ENCODE measurements at places on chromosomes 4 and X. TPM values are rescaled to one million over a fixed set of nuclear protein-coding genes. Genes with fewer than 3 reads are reported as not detected.
A peak's percentile ranks its signal among the peaks of the same experiment; 100 is the strongest.

DNA sequence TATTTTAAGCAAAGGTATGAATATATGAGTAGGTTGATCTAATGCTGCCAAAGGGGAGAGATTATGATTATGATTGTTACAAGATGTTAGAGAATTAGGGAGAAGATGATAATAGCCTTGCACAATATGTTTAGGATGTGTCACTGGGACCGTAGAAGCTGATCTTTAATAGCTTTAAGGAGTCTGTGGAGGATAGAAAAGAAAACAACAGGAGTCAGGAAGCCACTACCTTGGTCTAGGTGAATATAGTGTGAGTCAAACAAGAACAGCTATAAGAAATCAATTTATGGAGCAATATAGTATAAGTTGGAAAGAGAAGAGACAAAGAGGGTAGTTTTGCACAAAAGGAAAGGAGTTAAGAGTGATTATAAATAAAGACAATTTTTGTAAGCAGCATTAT lies 232.7 kb downstream of the FSTL5 start:
- H3K27me3 ChIP-seq, result no peaks in the 10 kb centered on the region
- no peaks in the 10 kb centered on the region for H3K4me1 ChIP-seq
- no peak for DNase-seq
- no peak overlapping the region for H3K4me3 ChIP-seq
- no peak overlapping the region for H3K27ac ChIP-seq

- no peak overlapping the region for H3K27ac ChIP-seq
- no peaks in the 10 kb centered on the region for H3K36me3 ChIP-seq
- no peak for DNase-seq
- no peak overlapping the region for H3K4me3 ChIP-seq
- H3K27me3 ChIP-seq, result peaks cover 7% of the 10 kb centered on the region
These were observed 69.1 kb downstream of the PSAPL1 start for GRCh38 chr4:7365462-7366179.

GRCh38 chr4:158667651-158668198 lies 4.0 kb downstream of the C4orf46 start:
- no peak overlapping the region for H3K27ac ChIP-seq
- no peak overlapping the region for H3K4me3 ChIP-seq
- H3K4me1 ChIP-seq, result peaks cover 12% of the 10 kb centered on the region

Gene CXorf65
- total RNA-seq, result not detected

DNA sequence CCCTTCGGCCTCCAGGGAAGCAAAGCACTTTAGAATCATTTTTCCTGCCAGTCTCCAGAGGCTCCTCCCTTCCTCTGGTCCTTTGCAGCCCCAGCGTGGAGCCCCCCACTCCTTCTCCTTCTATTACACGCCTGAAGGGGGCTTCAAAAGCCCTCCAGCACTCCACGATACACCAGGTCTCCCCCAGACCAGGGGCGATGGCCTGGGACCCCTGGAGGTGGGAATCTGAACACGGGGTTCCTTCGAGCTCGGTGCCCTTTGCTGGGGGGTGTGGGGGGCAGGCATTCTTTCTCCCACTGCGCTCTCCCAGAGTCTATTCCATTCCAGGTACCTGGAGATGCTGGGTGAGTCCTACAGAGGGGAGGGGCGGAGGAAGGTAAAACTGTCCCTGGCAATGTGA lies 97.6 kb downstream of the HMX1 start:
- no peak overlapping the region for H3K4me3 ChIP-seq
- no peaks in the 10 kb centered on the region for H3K27me3 ChIP-seq
- no peaks in the 10 kb centered on the region for H3K4me1 ChIP-seq

DNA sequence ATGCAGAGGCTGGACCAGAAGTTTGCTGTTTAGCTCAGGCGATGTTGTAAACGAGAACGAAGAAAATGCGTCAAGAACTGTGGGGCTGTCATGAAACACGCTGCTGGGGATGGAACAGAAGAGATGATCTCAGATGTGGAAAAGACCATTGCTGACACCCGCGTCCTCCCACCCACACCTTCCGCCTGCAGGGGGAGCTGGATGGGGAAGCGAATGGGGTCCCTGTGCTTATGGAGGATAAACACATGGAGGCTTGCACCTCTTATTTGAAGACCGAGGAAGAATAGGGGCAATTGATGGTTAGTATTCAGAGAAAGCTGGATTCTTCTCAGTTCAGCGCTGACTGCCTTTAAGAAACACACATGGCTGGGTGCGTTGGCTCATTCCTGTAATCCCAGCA lies 63.9 kb downstream of the GPR143 start:
- H3K36me3 ChIP-seq, result peaks cover 3% of the 10 kb centered on the region
- H3K27ac ChIP-seq, result no peak overlapping the region
- no peak for DNase-seq
- no peak overlapping the region for H3K4me3 ChIP-seq
- no peaks in the 10 kb centered on the region for H3K27me3 ChIP-seq
- H3K4me1 ChIP-seq, result no peaks in the 10 kb centered on the region

Gene CYTL1
- total RNA-seq, result 52.3 TPM

GRCh38 chr4:186622788-186623464 lies 67.6 kb upstream of the MTNR1A start:
- no peaks in the 10 kb centered on the region for H3K27me3 ChIP-seq
- peaks cover 24% of the 10 kb centered on the region for H3K36me3 ChIP-seq
- peak; percentile 13 for DNase-seq
- H3K4me1 ChIP-seq, result peaks cover 44% of the 10 kb centered on the region
- H3K27ac ChIP-seq, result peak overlapping the region; percentile 74

DNA sequence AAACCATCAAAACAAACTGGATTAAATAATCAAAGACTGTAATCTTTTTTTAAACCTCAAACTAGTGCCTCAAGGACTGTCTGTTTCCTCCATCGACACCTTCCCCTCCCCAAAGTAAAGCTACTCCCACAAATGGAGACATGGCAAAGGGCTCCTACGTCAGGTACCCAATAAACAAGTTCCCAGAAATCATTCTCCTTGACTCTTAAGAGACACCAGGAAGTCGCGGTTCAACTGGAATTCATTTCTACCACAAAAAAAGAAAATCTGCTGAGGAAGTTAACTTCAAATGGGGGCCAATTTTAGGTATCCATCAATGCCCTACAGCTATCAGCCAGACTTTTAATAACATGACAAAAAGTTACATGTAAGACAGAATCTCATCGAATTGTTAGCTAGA lies 2.5 kb downstream of the RPS4X start:
- no peaks in the 10 kb centered on the region for H3K27me3 ChIP-seq
- H3K4me3 ChIP-seq, result no peak overlapping the region
- H3K36me3 ChIP-seq, result peaks cover 20% of the 10 kb centered on the region
- peaks cover 5% of the 10 kb centered on the region for H3K4me1 ChIP-seq
- H3K27ac ChIP-seq, result no peak overlapping the region

DNA sequence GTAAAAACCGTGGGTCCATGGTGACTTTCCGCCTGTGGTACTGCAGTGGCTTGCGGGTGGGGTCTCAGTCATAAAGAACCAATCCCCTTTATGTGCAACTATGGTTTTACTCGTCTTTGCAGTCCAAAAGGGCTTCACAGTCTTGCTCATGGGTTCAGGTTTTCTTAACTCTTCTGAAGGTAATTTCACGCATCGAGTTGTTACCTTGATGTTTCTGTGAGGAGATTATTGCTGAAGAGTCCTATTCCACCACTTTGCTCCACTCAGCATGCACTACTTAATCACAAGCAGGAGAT lies 41.5 kb downstream of the F8 start:
- H3K36me3 ChIP-seq, result no peaks in the 10 kb centered on the region
- H3K27me3 ChIP-seq, result no peaks in the 10 kb centered on the region
- peak overlapping the region; percentile 71 for H3K4me3 ChIP-seq

Gene ASMT
- not detected for total RNA-seq

DNA sequence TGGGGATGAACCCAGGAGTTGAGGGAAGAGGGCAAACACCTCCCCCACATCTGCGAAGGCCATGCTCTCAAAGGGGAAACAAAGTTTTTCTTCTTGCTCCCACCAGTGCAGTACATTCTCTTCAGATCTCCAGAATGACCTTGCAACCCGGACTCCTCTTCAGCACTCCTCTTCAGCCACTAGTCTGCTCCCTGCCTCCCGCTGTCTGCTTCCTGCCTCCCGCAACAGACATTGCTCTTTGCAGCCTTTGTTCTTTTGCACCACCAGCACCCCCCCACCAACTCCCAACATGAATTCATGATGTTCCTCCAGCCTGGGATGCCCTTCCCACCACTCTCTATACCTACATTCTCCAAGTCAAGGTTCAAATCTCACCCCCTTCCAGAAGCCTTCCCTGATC lies 32.1 kb downstream of the UTP14A start:
- no peaks in the 10 kb centered on the region for H3K27me3 ChIP-seq
- no peak for DNase-seq
- no peaks in the 10 kb centered on the region for H3K4me1 ChIP-seq
- no peak overlapping the region for H3K27ac ChIP-seq
- no peak overlapping the region for H3K4me3 ChIP-seq
- H3K36me3 ChIP-seq, result no peaks in the 10 kb centered on the region

- H3K27me3 ChIP-seq, result no peaks in the 10 kb centered on the region
- no peak overlapping the region for H3K27ac ChIP-seq
- no peak for DNase-seq
- no peaks in the 10 kb centered on the region for H3K4me1 ChIP-seq
These were observed 957.2 kb downstream of the FSTL5 start for GRCh38 chr4:161206528-161207080.

DNA sequence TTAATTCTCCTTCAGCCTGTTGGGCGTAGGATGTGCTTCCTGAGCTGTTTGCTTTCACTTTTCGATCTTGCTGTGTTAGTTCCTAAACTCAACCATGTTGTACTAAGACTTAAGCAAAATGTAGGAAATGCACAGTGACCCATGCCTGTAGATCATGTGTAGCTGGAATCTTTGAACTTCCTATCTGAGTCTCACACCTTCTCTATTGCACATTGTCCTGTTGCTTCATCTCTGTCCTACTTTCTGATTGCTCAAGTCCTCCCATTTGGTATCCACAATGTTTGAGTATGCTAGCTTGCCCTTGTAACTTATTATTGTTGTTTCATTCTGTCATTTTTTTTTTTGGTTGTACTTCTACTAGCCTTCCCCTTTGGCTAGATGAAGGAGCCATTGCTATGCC lies 239.6 kb downstream of the PPP1R2C start:
- no peak overlapping the region for H3K4me3 ChIP-seq
- DNase-seq, result no peak
- no peaks in the 10 kb centered on the region for H3K27me3 ChIP-seq
- H3K4me1 ChIP-seq, result peaks cover 11% of the 10 kb centered on the region
- no peaks in the 10 kb centered on the region for H3K36me3 ChIP-seq

DNA sequence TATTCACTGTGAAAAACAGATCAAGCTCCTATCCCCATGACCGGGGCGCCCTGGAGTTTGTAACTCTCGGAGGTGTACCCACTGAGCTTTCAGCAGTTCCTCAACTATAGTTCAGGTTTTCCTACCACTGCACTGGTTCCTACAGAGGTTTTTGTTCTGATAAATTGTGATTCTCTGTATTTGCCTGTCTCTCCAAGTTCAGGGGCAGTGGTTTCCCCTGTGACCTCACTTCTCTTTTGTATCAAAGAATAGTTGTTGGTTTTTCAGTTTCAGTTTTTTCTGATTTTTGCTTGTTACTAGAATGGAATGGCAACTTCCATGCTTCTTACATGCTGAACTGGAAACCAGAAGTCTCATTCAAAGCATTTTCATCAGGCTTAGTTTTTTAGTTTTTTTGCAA lies 56.8 kb upstream of the PLS3 start:
- peaks cover 9% of the 10 kb centered on the region for H3K4me1 ChIP-seq
- H3K27ac ChIP-seq, result peak overlapping the region; percentile 50
- no peak overlapping the region for H3K4me3 ChIP-seq
- no peak for DNase-seq

GRCh38 chr4:158652920-158653319 lies 18.8 kb downstream of the C4orf46 start:
- peak overlapping the region; percentile 40 for H3K4me3 ChIP-seq
- no peaks in the 10 kb centered on the region for H3K36me3 ChIP-seq
- DNase-seq, result no peak

Gene SORBS2
- total RNA-seq, result 268 TPM

GRCh38 chrX:79400623-79401022 lies 33.5 kb upstream of the ITM2A start:
- no peaks in the 10 kb centered on the region for H3K36me3 ChIP-seq
- H3K4me1 ChIP-seq, result no peaks in the 10 kb centered on the region
- no peak overlapping the region for H3K27ac ChIP-seq
- H3K4me3 ChIP-seq, result no peak overlapping the region
- DNase-seq, result no peak
- H3K27me3 ChIP-seq, result no peaks in the 10 kb centered on the region

GRCh38 chr4:42308247-42308646 lies 89.0 kb upstream of the SHISA3 start:
- DNase-seq, result no peak
- no peak overlapping the region for H3K27ac ChIP-seq
- no peaks in the 10 kb centered on the region for H3K27me3 ChIP-seq

GRCh38 chr4:19776021-19776459 lies 475.7 kb upstream of the SLIT2 start:
- no peaks in the 10 kb centered on the region for H3K36me3 ChIP-seq
- DNase-seq, result no peak
- no peaks in the 10 kb centered on the region for H3K27me3 ChIP-seq

DNA sequence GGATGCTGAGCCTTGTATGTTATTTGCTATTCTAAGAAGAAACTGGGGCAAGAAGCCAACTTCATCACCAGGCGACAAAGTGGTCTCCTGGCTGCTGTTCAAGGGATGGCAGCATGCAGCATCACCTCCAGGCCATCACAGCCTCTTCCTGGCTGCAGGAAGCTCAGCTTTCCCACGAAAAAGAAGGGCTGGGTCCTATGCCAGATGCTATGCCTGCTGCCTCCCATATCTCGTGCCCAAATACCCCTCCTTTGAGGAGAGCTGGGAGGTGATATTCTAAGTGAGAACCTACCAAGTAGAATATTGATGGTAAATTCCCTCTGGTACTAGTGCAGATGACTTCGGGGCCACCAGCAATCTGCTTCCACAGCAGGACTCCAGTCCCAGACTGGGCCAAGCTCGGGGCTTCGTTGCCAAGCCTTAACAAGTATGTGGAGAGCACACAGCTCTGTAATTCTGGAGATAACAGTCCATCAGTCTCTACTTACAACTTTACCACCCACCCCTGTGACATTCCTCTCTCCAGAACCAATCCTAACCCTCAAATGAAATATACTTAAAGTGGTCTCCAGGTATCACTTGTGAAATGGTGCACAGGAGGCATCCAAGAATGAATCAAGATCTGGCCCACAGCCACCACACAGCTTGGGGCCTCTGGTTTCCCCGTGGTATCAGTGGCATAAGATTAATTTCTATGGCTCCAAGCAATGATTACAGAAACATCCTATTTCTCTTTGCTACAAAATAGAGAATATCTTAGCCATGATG lies 149.3 kb downstream of the PALLD start:
- peaks cover 29% of the 10 kb centered on the region for H3K4me1 ChIP-seq
- H3K36me3 ChIP-seq, result no peaks in the 10 kb centered on the region
- no peak for DNase-seq
- no peak overlapping the region for H3K27ac ChIP-seq
- no peaks in the 10 kb centered on the region for H3K27me3 ChIP-seq
- no peak overlapping the region for H3K4me3 ChIP-seq

GRCh38 chrX:148417934-148418333 lies 82.5 kb upstream of the AFF2 start:
- DNase-seq, result no peak
- no peaks in the 10 kb centered on the region for H3K36me3 ChIP-seq
- no peaks in the 10 kb centered on the region for H3K4me1 ChIP-seq
- H3K27ac ChIP-seq, result no peak overlapping the region
- H3K27me3 ChIP-seq, result no peaks in the 10 kb centered on the region

Gene FGB
- total RNA-seq, result not detected

Data from thoracic aorta (tissue), 2 donors.